ENCODE measurements at places on chromosomes 13 and 19.

DNA sequence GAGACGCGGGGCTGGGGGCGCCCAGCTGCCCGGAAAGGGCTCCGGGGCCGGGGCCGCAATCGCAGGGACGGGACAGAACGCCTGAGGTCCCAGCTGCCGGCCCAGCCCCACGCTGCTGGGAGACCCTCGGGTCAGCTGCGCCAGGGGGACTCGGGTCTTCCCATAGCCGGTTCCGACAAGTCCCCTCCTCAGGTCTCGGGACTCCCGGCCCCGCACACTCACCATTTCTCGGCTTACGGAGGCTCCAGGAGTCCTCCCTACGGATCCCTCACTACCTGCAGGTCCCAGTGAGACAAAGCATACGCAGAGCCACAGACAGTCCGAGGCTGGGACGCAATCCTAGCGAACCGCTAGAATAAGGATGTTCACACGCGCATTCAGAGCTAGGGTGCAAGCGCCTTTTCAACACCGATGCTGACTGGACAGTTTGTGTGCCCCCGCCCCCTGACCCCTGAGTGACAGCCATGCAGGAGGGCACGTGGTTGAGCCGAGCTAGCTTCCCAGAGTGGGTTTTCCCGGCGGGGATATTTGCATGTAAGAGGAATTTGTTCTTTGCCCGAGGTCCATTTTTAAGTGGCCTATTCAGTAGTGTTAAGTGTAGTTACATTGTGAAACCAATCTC, 13.6 kb downstream of the ZNF490 start:
- DNase-seq: no peak

- peak; percentile 98 for DNase-seq
Measured at GRCh38 chr19:12945479-12946091, at the start of gene RAD23A. Gene RAD23A, plus strand, starts transcription at chr19:12945862. Its CDS starts 87 bp downstream, at chr19:12945949.

GRCh38 chr19:32671883-32672593, 2.9 kb downstream of the ANKRD27 start:
- DNase-seq: no peak

GRCh38 chr19:14031719-14032480, at the start of gene IL27RA:
Gene IL27RA, plus strand, starts transcription at chr19:14031762. Its CDS starts 111 bp downstream, at chr19:14031873.
- peak; percentile 67 for DNase-seq

- DNase-seq: no peak
Measured at GRCh38 chr19:14402332-14403144, 16.6 kb downstream of the DDX39A start.

- no peak for DNase-seq
Measured at GRCh38 chr19:11192957-11193939, 4.1 kb downstream of the KANK2 start.

DNA sequence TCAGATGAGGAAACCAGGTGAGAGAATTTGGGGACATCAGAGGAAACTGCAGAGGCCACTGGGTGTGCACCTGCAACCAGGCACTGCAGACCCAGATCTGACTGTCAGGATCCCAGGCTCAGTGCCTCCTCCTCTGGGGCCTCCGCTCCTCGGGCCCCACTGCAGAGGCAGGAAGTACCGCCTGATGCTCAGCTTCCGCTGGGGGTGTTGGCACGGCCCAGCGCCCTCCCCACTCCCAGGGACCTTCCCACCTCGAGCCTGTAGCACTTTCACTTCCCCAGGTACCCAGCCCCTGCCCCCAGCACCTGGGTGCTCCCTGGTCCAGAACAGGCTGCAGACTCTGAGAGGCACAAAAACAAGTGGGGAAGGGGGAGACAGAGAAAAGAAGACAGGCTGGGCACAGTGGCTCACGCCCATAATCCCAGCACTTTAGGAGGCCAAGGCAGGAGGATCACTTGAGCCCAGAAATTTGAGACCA, 1.4 kb upstream of the CD37 start:
- peak; percentile 47 for DNase-seq

All from T-helper 17 cell (primary cell).